Stimulated activated CD4-positive, alpha-beta T cell treated with anti-CD3 and anti-CD28 coated beads, Interleukin-1b, Interleukin-23, amount 100 ng/mL, for 1 hour (primary cell): ENCODE measurements at places on chromosomes 11 and 22.

- DNase-seq, result no peak
Observed at GRCh38 chr22:20437613-20438426, at the start of gene SCARF2. TSS of gene SCARF2 (minus strand) at chr22:20437825. CDS start at chr22:20437754, 71 bp downstream.

GRCh38 chr22:50561401-50562358, 1.0 kb downstream of the SYCE3 start:
- DNase-seq, result no peak

DNA sequence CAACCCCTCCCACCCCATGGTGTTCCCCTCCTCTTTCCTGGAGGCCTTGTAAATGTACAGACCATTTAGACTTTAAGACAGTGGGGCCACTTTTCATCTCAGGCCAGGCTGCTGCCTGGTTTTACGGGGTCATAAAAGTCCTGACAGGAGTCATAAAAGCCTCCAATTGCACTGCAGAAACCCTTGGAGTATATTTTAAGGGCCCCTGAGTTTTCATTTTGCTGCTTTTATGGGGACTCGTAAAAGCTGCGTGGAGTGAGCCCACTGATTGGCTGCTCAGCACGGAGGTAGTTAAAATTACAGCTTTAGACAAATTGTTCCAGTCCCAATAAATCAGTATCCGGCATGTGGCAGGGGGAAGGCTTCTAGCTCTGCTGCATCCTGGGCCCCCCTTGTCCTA, 627.6 kb downstream of the NTM start:
- DNase-seq, result no peak

- DNase-seq, result no peak
Observed at GRCh38 chr22:50282361-50283155, 12.4 kb upstream of the MAPK11 start.

- no peak for DNase-seq
Observed at GRCh38 chr11:122786896-122787295, 51.4 kb upstream of the CRTAM start.

- DNase-seq, result no peak
Observed at GRCh38 chr11:23212807-23213206, 352.5 kb upstream of the CCDC179 start.

DNA sequence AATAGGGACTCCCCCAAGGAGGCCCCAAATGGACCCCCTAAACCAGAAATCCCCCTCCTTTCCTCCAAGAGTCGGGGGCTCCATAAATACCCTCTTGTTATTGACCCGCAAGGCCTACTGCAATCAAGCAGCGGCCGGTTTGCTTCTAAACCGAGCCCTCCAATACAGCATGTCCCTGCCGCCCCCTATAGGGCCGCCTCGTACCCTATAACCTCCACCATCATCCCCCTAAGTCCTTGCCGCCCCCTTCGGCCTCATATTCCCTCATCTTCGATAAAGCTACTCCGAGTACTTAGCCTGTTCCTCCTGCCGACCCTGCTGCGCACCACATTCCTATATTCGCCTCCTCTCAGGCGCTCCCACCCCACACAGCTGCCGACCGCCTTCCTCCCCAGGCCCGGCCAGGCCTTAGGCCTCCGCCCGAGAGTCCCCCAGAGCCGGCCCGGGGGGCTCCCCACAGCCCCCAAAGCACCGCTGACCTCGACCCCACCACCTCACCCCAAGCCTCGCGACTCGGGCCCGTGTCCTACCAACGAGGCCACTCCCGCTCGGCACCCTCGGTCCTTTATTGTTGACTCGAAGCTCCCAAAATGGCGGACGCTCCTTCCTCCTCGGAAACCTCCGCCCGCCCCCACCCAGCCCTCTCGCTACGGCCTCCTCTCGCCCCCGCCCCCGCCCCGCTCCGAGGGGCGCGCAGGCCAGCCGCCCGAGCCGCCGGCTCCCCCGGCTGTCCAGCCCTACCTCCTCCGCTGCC, 430 bp downstream of the DDX6 start:
- DNase-seq, result peak; percentile 18
